ENCODE measurements at places on chromosomes 2 and 18.

DNA sequence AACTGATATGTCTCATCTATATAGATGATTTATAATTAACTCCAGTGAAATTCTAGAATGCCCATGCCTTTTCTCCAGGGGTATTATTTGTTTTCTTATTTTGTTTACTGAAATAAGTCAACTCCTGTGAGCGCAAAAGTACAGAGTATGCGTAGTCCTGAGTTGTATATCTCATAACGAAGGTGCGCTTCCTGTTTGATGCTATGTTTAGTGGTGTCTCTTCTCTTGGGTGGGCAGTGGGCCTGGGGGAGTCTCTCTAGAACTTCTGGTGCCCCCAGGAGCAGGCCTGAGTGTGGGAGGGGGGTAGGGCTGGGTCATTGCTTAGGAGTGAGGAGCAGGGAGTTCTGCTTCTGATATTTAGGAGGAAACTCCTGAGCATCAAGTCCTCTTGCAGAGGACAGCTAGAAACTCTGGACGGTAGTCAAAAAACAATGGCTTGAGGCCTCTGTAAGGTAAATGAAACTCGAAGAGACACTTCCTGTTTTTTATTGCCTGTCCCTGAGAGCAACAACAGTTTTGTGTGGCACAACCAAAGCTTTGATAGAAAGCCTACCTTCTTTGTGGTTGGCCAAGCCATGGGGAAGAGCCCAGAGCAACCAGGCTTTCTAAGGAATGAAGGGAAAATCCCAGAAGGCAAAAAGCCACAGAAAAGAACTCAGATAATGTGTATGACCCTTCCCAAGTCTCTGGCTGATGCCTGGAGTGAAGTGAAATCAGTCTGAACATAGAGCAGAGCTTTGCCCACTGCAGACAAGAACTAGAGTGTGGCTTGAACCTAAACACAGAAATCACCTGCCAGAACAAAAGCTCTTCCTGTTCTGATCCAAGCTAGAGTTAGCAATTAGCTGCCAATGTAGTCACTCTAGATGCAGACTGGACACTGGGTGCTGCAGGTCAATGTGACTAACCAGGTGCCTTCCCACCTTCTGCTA, 8.5 kb upstream of the SP140L start:
- no peak for DNase-seq

GRCh38 chr18:9474108-9474982, 968 bp upstream of the RALBP1 start:
- no peak for DNase-seq

DNA sequence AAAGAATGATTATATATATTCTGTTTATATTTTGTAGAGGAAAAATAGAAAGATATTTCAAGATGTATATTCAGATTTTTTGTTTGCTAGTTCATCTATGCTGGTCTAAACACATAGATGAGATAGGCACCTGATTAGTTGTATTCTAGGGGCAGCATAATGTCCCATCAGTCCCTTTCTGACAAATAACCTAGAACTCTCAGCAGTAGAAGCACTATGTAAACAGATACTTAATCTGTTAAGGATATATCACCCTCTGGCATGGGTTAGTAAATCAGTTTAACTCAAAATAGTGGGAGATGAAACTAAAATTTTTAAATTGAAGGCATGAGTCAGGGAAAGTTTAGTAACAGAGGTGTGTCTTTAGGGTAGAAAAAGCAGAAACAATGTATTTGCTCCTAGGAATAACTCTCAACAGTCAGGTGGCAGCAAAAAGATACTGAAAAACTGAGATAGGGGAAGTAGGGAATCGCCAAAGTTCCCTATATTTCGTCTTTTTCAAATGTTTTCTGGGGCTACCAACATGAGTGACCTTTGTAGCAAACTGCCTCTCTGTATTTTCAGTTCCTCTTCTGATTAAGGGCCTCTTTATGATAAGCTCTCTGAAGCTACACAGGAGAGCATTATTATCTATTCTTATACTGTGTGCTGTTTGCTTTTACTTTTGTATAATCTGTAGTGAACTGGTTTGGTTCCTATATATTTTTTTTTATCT, 5.7 kb downstream of the PPP1R1C start:
- no peak for DNase-seq

- DNase-seq = no peak
Observed at GRCh38 chr2:241105641-241106040, 3.6 kb upstream of the MTERF4 start.

DNA sequence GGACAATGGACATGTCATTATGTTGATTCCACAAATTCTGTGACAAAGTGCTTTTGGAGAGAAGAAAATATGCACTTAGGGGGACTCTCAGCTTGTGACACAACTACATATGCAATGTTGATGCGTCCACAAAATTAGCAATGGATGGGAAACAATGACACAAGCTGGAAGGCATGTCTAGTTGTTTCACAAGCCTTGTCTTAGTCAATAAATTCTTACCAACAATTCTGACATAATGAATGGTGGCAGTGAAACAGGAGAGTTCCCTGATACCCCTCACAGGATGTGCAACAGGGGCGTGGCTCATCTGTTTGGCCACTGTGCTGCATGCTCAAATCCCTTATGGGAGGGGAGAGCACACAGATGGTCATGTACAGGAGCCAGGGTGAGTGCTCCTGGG, 347.2 kb upstream of the DLGAP1 start:
- DNase-seq = no peak

DNA sequence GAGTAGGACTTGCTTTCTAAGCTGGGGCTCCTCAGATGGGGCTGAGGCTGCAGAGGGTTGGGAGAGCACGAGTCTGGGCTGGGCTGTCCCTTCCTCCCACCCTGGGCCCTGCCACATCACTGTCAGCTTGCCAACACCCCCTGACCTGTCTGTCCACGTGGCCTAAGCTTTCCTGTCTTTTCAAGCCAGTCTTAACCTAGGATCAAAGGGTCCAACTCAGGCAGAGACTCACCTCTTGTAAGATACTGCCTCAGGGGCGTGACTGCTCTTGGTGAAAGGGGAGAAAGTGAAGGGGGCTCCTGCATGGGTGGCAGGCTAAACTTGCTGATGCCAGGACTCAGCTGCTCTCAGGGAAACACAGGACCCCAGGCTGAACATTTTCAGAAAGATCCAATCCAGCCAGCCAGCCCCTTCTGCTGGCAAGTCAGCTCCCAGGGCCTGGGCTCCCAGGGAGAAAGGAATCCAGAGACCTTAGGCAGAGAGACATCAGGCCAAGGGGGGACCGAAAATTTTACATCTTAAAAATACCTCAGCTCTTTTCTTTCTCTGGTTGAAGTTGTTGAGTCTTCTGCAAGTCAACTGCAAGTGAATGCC, 144.2 kb upstream of the ID2 start:
- DNase-seq = peak; percentile 16

- DNase-seq = no peak
Observed at GRCh38 chr18:11984091-11984490, 2.8 kb downstream of the IMPA2 start.

- DNase-seq = no peak
Observed at GRCh38 chr2:114729026-114729425, 286.6 kb downstream of the DPP10 start.

DNA sequence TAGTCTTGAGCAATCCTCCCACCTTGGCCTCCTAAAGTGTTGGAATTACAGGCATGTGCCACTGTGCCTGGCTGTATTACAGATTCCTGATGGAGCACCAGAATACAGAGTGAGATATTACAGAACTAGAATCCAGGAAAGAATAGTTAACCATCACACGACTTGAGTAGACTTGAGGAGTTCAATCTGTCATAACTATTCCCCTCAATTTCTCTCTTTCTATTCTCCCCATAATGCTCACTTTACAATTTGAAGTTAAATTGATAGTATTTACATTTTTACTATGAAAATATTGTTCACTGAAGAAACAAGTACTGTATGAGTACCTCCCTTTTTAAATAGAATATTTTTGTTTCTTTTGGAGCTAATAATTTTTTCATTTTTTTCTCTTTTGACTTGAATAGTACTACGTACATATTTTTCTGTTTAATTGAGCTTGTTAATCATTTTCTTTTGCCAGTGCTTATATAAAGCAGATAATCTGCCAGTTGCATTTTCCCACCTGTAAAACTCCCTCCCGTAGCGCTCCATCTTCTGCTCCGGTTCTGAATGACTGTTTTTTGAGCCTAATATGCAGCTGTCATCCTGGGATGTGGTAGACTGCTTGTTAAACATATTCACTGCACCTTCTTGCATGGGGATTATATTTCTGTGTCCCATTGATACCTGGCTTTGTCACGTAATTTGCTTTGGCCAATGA, 105.5 kb downstream of the MYCN start:
- no peak for DNase-seq

DNA sequence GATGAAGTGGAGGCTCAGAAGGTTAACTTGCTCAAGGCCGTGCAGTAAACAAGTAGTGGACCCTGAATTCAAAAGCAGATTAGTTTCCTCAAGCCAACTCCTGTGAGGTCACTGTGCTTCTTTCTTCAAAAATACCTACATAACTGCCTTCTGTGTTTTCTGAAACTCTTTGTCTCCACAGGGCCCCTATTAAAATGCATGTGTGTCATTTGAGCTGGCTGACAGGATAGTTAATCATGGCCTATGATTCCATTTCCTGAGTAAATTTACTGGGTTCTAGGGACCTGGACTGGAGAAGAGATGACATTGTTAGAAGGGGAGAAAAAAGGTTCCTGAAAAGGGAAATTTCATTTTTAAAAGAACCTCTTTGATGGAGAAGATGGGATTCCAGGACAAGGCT, 12.9 kb upstream of the DTNA start:
- DNase-seq = no peak

- no peak for DNase-seq
Observed at GRCh38 chr2:100645695-100646429, 83.1 kb downstream of the PDCL3 start.

DNA sequence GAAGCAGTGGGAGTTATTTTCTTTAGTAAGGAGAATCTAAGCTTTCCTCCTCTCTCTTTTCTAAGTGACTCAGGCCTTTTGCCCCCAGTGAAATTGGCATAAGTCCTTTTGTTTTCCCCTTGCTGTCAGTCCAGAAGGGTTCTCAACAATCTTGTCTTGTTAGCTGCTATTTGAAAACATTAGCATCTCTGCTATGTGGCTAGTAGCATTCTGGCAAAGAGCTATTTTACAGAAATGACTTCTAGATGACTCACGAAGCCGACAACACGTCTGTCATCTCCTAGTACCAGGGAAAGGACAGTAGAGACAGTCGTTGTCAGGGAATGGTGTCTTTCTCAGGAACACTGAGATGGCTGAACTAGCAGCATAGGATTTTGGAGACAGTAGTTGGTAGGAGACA, 14.7 kb downstream of the SMARCAL1 start:
- no peak for DNase-seq

Data from heart left ventricle (tissue), 16 donors.